Retinal pigment epithelial cell (primary cell): ENCODE measurements at places on chromosomes 4 and X.

GRCh38 chrX:109346491-109346890 is 135.4 kb downstream of the GUCY2F start:
- DNase-seq = no peak

DNA sequence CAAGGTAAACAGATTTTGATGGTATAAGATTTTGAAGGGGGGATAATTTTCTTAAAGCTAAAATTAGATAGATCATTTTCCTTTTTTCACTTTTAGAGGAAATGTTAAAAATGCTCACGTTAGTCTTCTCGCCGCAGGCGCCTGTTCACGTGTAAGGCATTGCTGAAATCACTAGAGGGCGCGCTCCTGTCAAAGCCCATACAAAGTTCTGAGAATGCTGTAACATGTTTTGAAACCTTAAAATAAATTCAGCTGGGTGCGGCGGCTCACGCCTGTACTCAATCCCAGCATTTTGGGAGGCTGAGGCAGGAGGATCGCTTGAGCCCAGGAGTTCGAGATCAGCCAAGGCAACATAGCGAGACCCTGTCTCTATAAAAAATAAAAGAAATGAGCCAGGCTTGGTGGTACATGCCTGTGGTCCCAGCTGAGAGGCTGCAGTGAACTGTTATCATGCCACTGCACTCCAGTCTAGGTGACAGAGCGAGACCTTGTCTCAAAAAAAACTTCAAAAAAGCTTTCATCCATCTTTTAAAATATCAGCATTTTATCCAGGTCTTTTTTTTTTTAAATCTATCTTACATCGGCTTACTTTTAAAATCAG is 138.0 kb downstream of the RBMX2 start:
- DNase-seq = peak; percentile 2

DNA sequence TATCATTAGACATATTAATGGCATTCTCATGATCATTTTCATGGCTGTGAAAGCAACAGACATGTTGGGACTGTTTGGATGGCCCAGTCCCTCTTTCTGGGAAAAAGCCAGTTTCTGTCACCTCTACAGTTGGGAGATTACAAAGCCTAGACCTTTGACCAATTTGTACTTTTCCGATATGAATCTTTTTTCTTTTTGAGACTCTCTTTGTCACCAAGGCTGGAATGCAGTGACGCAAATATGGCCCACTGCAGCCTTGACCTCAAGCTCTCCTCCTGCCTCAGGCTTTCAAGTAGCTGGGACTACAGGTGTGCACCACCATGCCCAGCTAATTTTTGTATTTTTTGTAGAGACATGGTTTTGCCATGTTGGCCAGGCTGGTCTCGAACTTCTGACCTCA is 9.4 kb downstream of the TBC1D25 start:
- DNase-seq = no peak

DNA sequence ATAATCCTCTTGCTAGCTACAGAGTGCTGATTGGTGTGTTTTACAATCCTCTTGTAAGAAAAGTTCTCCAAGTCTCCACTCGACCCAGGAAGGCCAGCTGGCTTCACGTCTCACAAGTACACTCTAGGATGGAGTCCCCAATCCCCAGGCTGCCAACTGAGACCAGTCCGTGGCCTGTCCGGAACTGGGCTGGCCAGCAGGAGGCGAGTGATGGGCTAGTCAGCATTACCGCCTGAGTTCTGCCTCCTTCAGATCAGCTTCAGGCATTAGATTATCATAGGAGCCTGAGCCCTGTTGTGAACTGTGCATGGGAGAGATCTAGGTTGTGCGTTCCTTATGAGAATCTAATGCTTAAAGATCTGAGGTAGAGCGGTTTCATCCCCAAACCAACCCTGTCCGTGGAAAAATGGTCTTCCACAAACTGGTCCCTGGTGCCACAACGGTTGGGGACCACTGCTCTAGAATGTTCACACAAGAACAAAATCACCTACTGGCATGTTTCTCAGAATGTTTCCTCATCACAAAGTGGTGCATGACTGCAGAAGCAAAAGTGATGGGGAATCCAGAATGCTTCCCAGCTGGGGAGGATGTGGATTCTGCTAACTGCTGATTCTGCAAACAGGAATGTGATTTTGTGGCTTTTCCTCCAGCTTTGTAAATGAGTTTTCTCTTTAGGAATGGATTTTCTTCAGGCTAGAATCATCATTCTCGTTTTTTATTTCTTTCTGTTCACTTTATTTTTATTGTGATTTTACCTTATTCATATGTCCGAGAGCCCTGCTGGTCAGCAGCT is 40.9 kb downstream of the SEPTIN11 start:
- DNase-seq = no peak

- no peak for DNase-seq
These were observed 126.4 kb downstream of the HMX1 start for GRCh38 chr4:8745005-8745790.

- DNase-seq = no peak
These were observed 1.2 kb downstream of the MGST2 start for GRCh38 chr4:139666735-139667281.

GRCh38 chr4:84855774-84856173 is 110.7 kb downstream of the WDFY3 start:
- no peak for DNase-seq

- no peak for DNase-seq
These were observed 449.3 kb upstream of the BOD1L1 start for GRCh38 chr4:14076776-14077175.

DNA sequence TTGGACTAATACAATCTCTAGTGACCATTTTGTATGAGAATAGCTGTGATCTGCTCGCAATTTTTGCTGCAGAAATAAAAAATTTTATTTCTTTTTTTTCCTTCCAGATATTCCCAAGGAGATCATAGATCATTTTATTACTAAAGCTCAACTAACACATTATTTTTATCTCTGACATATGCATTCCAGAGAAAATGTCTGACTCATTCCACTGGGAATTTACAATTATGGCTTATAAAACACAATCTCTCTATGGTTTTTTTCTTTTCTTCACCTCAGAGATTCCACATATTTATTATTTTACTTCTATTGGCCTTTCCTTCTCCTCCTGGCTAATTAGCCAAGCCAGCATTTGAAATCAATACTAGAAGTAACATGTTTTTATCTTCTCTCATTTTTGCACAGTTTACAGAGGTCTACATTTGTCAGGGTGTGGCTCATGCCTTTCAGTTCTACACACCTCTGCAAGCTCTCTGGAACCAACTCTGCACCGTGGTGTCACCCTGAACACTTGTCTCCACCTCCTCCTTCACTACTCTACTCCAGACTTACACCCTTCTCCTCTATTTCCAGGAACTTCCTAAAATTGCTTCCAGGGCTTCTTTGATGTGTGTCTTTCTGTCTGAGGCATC is 59.8 kb upstream of the GPM6A start:
- DNase-seq = peak; percentile 24

DNA sequence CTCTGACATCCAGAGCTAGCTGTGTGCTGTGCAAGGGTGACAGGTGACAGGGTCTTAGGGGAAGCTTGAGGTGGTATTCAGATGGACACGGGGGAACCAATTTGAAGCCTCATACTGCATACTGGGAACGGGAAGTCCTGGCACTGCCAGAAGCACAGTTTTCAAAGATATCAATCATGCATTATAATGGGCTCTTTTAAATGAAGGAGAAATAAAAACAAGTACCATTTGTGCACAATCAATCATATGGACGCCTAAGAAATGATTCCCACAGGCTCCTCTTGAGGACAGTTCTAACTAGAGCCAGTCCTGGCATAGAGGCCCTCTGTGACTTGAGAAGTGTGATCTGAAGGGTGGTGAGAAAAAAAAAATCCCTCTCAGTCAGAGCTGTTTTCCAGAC is 50.9 kb downstream of the TSC22D3 start:
- DNase-seq = no peak

- no peak for DNase-seq
These were observed at the start of gene TMEM47 for GRCh38 chrX:34656842-34657725. TSS of gene TMEM47 (minus strand) at chrX:34657285. CDS start at chrX:34657029, 256 bp downstream.

GRCh38 chrX:125628435-125628834 is 308.8 kb downstream of the TEX13C start:
- no peak for DNase-seq

- DNase-seq = no peak
These were observed 72.0 kb downstream of the TSPAN5 start for GRCh38 chr4:98586291-98586961.

DNA sequence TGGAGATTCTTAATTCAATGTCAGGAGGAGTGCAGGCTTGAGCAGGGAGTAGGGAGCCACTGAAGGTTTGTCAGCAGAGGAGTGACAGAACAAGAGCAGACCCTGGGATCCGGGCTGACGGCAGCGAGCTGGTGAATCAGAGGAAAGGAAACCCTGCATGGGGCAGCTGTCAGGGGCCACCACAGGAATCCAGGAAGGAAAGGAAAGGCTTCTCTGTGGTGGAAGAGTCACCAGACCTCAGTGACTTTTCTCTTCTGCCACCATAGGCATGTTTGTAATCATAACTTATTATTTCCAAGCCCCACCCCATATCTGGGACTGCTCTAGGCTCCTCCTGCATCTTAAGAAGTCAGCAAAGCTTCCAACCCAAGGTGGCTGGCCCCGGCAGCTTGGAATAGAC is 150.9 kb downstream of the BCOR start:
- DNase-seq = no peak

DNA sequence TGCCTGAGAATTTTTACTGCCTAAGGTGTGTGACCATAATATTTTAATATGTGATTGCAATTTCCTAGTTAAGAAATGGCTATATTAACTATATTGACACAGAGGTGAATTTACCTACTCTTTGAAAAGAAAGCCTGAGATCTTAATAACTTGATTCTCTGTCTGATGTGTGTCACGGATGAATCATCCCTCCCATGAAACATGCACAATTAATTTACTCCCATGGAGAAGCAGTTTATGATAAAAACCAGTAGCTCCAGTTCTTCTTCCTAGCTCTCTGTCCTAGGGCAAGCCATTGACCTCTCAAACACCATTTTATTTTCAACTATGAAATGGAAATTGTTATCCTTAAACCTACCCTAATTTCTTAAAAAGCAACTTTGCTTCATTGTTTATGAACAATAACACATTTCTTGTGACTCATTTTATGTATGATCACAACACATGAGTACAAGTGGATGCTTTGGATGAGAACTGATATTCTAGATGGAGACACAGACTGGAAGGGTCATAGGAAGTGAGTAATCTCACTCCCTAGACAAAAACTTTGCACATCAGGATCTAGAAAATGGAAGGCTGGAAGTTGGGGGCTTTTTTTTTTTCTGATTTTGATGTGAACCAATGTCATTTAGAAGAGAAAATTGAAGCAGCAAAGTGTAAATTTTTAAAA is 438.3 kb downstream of the GPAT3 start:
- DNase-seq = no peak

- DNase-seq = no peak
These were observed 240.6 kb downstream of the PABPC4L start for GRCh38 chr4:133960975-133961374.

- no peak for DNase-seq
These were observed 541.0 kb downstream of the SPRY1 start for GRCh38 chr4:123937581-123937980.
